ENCODE measurements at places on chromosomes 6 and 20. TPM values are rescaled to one million over a fixed set of nuclear protein-coding genes. Genes with fewer than 3 reads are reported as not detected.

WFDC2 gene
- 2.0 TPM for polyA plus RNA-seq

DNA sequence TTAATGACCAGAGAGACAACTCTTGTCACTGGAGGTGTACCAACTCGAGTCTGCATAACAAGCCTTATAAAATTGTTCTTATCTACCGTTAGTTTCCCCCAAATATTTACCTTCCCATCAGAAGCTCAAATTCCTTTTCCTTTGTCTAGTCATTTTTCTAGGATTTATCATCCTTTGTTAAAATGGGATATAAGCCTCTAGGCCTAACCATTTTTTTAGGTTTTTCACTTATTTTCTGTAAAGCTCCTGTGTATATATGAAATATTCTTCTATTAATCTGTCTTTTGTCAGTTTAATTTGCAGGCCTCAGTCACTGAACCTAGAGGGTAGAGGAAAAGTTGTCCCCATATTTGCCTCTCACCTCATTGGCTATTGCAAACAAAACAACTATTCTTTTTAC, 99.6 kb upstream of the TNFAIP3 start:
- DNase-seq = no peak

DNA sequence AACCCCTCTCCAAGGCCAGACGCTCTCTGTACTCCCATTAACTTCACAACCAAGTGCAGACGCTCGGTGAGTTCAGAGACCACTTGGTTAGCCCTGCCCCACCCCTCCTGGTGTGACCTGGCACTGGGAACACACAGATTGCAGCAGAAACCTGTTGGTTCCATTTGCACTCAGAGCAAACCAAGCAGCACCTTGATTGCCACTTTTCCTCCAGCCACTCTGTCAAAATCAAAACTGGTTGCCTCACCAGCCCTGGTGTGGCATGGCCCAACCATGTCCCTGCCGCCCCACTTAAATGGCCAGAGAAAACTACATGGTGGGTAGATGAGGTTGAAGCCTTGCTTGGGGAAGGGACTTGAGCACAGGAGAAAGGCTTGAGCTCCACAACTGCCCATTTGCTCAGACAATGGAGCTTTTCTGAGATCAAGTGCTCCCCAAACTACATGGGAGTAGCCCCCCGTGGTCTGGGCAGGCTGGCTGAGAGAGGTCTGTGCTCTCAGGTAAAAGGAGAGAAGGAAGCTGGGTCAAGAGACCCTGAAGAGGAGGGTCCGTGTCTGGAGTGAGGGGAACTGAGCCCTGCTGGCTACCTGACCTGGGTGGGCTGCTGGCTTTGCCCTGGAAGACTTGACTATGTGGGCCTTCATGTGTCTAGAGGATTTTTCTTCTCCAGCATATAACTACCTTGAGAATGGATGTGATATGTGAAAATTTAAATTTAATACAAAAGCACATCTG, 43.4 kb downstream of the PLCG1 start:
- no peak for DNase-seq

GRCh38 chr6:124882579-124883393, 79.5 kb upstream of the RNF217 start:
- no peak for DNase-seq

- no peak for DNase-seq
Measured at GRCh38 chr20:4470375-4470774, 251.3 kb upstream of the PRND start.

NHSL1 gene
- polyA plus RNA-seq = 24.1 TPM

DNA sequence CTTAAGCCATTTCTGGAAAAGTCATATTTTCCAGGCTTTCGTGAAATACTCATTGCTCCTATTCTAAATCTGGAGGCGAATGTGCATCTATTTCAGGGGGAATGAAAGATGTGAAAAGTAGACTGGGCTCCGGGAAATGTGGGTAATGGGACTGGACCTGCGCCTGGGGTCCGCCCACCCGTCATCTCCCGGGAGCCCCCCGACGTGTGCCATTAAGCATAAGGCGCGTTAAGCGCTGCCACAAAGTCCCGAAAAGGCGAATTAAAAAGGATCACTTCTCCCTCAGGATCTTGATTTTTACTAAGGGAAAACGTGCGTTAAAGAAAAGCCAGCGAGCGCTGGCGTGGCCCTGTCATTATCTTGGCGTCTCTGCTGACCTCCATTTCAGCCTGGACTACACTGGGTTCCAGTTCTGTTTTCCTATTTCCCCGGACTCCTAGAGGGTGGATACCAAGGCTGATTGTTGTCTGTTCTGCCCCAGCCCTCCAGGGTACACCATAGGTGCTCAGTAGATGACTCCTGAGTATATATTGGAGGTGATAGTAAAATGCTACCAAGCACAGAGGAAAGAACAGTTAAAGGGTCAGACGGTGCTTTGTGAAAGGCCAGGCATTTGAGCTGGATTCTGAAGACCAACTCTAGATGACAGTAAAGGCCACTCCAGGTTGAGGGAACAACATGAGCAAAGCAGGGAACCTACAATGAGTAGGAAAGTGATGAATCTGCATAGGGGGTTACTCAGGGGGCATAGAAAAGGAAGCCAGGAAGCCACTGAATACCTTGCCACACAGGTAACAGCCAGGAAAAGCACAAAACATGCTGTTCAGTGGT, 89.2 kb upstream of the ARID1B start:
- DNase-seq = peak; percentile 71
